Activated CD8-positive, alpha-beta memory T cell treated with anti-CD3 and anti-CD28 coated beads for 1 hour (primary cell): ENCODE measurements at places on chromosomes 5 and 9.

GRCh38 chr9:91836515-91836914 is 113.5 kb downstream of the ROR2 start:
- no peak for DNase-seq

- no peak for DNase-seq
Observed at GRCh38 chr5:10676224-10676623, 84.8 kb downstream of the DAP start.

GRCh38 chr5:136033848-136034247 is 5.1 kb downstream of the TGFBI start:
- no peak for DNase-seq

DNA sequence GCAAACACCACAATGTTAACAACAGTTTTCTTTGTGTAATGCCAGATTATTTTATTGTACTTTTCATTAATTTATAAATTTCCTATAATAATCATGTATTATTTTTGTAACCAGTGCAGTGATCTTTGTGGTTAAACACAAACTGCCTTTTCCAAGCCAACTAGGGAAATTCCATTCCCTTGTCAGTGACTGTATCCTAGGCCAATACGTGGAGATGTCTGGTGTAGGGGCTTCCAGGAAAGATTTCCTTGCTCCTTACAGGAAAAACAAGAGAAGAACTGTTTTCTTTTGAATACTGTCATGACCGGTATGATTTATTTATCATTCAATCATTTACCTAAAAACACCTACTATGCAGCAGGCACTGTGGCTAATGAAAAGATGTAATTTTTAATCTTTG is 31.4 kb downstream of the FANCC start:
- no peak for DNase-seq

DNA sequence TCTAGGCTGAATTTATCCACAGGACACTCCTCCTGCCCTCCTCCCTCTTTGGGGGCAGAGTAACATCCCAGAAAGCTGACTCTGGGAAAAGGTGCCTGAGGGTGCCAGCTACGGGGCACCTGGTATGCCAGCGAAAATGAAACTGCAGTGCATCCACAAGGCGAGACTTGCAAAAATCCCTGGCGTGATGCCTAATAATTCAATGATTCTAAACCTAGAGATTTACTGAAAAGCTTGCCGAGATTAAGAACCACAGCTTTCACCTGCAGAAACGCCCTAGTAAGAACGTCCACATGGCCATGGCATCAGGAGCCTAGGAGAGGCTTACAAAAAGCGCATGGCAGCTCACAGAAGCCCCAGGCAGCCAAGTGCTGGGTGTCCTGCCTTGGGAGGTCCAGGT is 20.9 kb downstream of the CCNJL start:
- DNase-seq = no peak

- no peak for DNase-seq
Observed at GRCh38 chr5:80364892-80365291, 43.0 kb upstream of the ZFYVE16 start.

- no peak for DNase-seq
Observed at GRCh38 chr5:143056339-143056704, 286.1 kb downstream of the ARHGAP26 start.

GRCh38 chr9:115090486-115090885 is 27.5 kb downstream of the TNC start:
- no peak for DNase-seq
